CD4-positive, CD25-positive, alpha-beta regulatory T cell (primary cell): ENCODE measurements at places on chromosomes 1 and 21. TPM values are rescaled to one million over a fixed set of nuclear protein-coding genes. Genes with fewer than 3 reads are reported as not detected.

Gene LDLRAP1
- 98.7 TPM for total RNA-seq

Gene ATF3
- 53.7 TPM for total RNA-seq

- no peak for DNase-seq
- no peak overlapping the region for H3K27ac ChIP-seq
Measured at GRCh38 chr1:211599250-211599649, 20.3 kb upstream of the SLC30A1 start.

DNA sequence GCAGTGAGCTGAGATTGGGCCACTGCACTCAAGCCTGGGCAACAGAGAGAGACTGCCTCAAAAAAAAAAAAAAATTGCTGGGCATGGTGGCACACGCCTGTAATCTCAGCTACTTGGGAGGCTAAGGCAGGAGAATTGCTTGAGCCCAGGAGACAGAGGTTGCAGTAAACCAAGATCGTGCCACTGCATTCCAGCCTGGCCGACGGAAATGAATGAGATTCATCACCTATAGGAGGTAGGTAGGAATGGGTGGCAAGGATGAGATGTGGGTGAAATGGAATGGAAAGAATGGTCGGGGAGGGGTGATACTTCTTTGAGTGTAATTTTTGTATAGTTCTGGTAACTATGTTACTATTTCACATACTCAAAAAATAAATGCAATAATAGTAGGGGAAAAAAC, 15.4 kb downstream of the CTXND2 start:
- no peaks in the 10 kb centered on the region for H3K4me1 ChIP-seq
- no peaks in the 10 kb centered on the region for H3K27me3 ChIP-seq
- H3K36me3 ChIP-seq: no peaks in the 10 kb centered on the region
- no peak overlapping the region for H3K4me3 ChIP-seq

Gene SMPDL3B
- total RNA-seq: 0.32 TPM

Gene RGS16
- total RNA-seq: 16.6 TPM

GRCh38 chr21:41269535-41269934, 47.1 kb upstream of the FAM3B start:
- DNase-seq: no peak
- H3K27ac ChIP-seq: no peak overlapping the region
- peaks cover 2% of the 10 kb centered on the region for H3K27me3 ChIP-seq
- H3K36me3 ChIP-seq: no peaks in the 10 kb centered on the region
- H3K4me1 ChIP-seq: no peaks in the 10 kb centered on the region

GRCh38 chr1:231016966-231017365, 23.1 kb downstream of the FAM89A start:
- H3K4me1 ChIP-seq: peaks cover 4% of the 10 kb centered on the region
- H3K4me3 ChIP-seq: no peak overlapping the region
- no peaks in the 10 kb centered on the region for H3K36me3 ChIP-seq
- DNase-seq: no peak
- no peaks in the 10 kb centered on the region for H3K27me3 ChIP-seq

- no peaks in the 10 kb centered on the region for H3K4me1 ChIP-seq
- H3K27me3 ChIP-seq: peaks cover 11% of the 10 kb centered on the region
- no peak for DNase-seq
- no peak overlapping the region for H3K27ac ChIP-seq
Measured at GRCh38 chr1:152398812-152399698, 15.0 kb downstream of the CRNN start.

DNA sequence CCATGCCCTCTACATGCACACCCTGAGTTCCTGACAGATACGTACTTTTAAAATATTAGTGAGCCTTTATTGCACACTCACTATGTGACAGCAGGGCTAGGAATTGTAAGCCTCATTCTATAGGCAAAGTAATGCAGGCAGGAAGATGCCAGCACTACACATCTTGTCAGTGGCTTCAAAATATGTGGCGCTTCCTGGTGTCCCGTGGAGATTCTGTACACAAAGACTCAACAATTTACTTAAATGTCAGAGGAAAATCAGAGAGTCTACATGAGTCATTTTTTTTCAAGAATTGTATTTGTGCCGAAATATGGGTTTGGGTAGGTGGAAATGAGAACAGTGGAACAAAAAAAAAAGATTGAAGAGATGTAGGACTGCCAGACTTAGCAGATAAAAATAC, 27.6 kb downstream of the RNASEL start:
- no peak overlapping the region for H3K4me3 ChIP-seq
- no peak for DNase-seq
- H3K27ac ChIP-seq: no peak overlapping the region
- no peaks in the 10 kb centered on the region for H3K36me3 ChIP-seq
- H3K27me3 ChIP-seq: no peaks in the 10 kb centered on the region
- no peaks in the 10 kb centered on the region for H3K4me1 ChIP-seq

- no peaks in the 10 kb centered on the region for H3K4me1 ChIP-seq
- DNase-seq: no peak
- no peaks in the 10 kb centered on the region for H3K36me3 ChIP-seq
- H3K27me3 ChIP-seq: no peaks in the 10 kb centered on the region
- H3K4me3 ChIP-seq: no peak overlapping the region
- no peak overlapping the region for H3K27ac ChIP-seq
Measured at GRCh38 chr1:201320168-201320788, 37.0 kb downstream of the PKP1 start.

DNA sequence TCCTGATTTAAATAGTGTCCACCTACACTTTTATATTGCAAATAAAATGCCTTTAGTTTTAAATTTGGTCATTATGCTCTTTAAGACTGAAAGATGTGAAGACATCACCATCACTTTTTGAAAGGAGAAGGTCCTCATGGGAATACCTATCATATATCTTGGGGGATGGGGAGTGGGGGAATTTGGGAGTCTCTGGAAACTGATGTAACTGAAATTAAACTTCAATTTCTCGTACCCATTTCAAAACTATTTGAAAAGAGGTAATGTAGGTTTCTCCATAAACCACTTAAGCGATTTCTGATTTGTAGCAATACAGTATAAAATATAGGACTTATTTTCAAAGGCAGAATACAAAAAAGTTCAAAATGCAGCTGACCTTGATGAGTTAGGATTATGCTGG, 924 bp downstream of the EXTL2 start:
- peaks cover 5% of the 10 kb centered on the region for H3K36me3 ChIP-seq
- H3K27me3 ChIP-seq: no peaks in the 10 kb centered on the region
- no peak overlapping the region for H3K4me3 ChIP-seq
- DNase-seq: no peak
- H3K27ac ChIP-seq: no peak overlapping the region
- H3K4me1 ChIP-seq: peaks cover 32% of the 10 kb centered on the region
